ENCODE measurements at places on chromosomes 13 and 19.
A peak's percentile ranks its signal among the peaks of the same experiment; 100 is the strongest.

DNA sequence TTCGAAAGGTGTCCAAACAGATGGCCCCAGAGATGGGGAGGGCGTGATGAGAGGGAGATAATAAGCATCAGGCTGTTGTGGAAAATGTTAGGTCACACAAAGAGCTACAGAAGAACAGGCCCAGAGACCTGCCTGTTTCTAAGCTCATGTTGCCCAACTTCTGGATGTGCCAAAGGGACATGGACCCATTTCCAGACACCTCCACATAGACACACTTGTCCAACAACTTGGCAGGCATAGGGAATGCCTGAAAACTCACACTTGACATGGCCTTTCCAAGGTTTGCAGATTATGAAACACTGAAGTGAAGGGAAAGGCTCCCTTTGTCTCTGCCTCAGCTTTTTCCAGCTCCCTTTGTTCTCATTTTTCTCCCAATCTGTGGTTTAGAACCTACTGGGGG lies 43.5 kb upstream of the CYP2B6 start:
- DNase-seq = no peak

DNA sequence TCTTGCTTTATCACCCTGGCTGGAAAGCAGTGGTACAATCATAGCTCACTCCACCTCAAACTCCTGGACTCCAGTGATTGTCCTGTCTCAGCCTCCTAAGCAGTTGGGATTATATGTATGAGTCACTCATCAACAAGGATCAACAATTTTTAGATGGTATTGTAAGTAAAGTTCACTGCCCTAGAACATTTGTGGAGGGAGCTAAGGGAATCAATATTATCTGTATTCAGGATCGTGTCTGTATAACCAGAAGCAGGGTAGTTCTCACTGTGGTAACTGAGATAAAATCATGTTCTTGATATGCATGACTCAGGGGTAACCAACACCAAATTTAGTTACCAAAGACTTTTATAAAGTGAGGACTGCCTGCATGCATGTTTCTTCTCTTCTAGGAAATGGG lies 27.0 kb downstream of the ZMYM5 start:
- DNase-seq = no peak

- DNase-seq = no peak
Observed at GRCh38 chr19:22627526-22627925, 6.6 kb upstream of the ZNF492 start.

GRCh38 chr19:4378886-4379285 lies 21.5 kb downstream of the SH3GL1 start:
- no peak for DNase-seq

DNA sequence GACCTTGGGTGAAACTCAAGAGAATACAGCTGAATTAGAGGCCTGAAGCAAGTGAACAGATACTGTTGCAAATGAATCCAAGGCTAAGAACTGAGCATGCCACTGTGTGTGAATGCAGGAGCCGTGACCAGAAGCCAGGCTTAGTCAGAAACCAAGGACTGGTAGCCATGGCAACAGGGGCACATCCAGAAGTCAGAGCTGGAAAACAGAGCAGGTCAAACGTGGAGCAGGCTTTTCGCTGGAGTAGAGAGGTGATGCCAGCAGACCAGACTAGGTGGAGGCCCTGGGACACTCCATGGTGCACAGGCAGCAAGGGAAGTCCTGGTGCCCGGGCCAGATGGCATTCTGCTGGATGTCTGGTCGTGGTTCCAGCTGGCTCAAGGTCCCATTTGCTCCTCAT lies 564.1 kb downstream of the PCDH9 start:
- DNase-seq = no peak

- DNase-seq = peak; percentile 54
Observed at GRCh38 chr19:18340990-18341868, 831 bp downstream of the PGPEP1 start.

DNA sequence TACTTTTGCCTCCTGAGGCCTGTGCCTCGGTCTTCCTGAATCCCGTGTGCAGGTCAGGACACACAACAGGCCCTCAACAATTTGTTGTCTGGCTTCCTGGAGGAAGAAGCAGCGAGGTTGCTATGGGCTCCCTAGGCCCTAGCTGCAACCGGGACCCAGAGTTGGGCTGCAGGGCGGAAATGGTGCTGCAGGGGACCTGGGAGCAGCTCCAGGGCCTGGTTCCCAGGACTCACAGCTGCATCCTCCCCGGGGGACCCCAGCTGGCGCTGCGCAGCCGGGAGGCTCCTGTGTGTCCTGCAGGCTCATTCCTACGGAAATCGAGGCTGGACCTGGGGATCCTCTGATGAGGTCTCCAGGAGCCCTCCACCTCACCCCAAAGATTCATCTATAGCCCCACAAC lies 999 bp upstream of the TNFAIP8L1 start:
- DNase-seq = no peak

GRCh38 chr19:30222428-30222873 lies 149.7 kb upstream of the ZNF536 start:
- DNase-seq = no peak

- DNase-seq = no peak
Observed at GRCh38 chr13:45917019-45917418, 65.5 kb upstream of the SIAH3 start.

- DNase-seq = no peak
Observed at GRCh38 chr19:38644719-38645118, 2.7 kb upstream of the ACTN4 start.

DNA sequence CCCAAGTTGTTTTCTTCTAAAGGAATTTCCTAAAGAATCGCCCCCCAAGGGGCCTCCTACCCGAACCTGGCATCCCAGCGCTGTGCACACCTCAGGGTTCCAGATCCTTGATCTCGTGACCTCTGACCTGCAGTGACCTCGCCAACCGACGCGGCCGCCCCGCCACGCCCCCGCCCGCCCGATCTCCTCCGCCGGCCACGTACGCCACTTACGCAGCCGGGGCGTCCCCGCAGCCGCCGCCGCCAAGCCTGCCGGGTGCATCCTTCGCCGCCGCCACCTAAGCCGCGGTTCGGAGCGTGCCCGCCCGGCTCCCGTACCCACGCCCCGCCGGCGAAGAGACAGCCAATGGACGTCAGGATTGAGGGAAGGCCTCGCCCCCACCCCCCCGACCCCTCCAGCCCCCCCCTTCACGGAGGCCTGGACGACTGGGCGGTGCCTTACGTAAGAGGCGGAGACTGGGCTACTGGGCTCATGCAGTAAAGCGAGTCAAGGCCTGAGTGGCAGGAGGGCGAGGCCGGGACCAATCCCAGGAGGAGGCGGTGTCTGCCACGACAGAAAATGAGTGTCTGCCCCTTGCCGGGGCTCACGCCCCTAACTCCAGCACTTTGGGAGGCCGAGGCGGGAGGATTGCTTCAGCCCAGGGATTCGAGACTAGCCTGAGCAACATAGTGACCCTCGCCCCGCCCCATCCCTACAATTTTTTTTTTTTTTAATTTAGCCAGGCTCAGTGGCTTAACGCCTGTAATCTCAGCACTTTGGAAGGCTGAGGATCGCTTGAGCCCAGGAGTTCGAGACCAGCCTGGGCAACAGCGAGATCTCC lies at the start of gene YIF1B:
Gene YIF1B (minus strand): TSS at position 291 of the 820 bp plus-strand sequence. CDS start 30 bp downstream, at position 261.
- DNase-seq = peak; percentile 92

All from activated CD4-positive, alpha-beta T cell treated with anti-CD3 and anti-CD28 coated beads for 1 hour (primary cell).